Adrenal gland (tissue), 19 donors: ENCODE measurements at places on chromosomes 1 and 21. TPM values are rescaled to one million over a fixed set of nuclear protein-coding genes. Genes with fewer than 3 reads are reported as not detected.

Gene GOLT1A
- polyA plus RNA-seq, result 0.17 TPM

Gene BNIPL
- 0.05 TPM for polyA plus RNA-seq

DNA sequence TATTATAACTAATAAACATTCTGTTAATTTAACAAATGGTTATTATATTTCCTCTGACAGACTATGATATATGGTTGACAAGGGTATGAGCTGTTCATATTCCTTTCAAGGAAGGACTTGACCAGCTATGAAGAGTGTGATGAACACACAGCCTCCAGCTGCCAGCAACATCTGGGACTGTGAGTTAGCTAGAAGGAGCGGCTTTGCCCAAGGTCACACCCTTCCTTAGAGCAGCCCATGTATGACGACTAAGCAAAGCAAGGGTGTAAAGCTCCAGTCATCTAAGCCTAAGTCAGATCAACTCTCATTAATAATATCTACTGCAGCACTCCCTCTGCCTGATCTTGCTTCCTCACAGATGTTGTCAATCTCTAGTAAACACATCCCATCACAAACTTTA lies 355.4 kb downstream of the PLPP3 start:
- H3K36me3 ChIP-seq, result no peaks in the 10 kb centered on the region
- H3K27me3 ChIP-seq, result no peaks in the 10 kb centered on the region
- no peak overlapping the region for H3K4me3 ChIP-seq
- H3K27ac ChIP-seq, result no peak overlapping the region

DNA sequence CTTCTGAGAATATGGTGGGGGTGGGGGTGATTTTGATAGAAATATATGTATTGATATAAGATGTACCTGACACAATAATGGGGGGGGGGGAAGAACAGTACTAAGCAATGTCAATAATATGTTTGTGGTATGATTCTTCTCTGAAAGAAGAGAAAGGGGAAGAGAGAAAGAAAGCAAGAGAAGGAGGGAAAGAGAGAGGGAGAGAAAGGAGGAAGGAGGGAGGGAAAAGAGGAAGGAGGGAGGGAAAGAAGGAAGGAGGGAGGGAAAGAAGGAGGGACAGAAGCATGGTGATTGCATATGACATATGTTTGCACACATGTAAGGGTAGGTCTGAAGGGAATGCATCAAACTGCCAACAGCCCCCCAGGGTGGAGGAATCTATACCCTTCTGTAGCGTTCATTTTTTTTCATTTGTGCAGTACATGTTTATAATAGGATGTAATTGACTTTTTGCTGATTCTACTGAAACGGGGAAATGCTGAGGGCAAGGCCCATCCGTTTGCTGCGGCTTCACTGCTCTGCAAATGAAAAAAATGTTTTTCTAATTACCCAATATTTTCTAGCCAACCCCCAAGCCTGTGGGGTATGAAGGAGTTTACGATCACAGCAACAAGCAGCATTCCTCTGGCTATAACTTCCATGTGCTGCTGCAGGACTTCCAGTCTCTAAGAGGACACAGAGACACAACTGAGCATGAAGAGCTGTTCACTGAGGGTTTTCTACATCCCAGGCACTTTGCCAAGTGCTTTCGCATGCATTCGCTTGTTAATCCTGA lies 119.3 kb upstream of the ZC3H12A start:
- H3K27ac ChIP-seq, result no peak overlapping the region
- no peaks in the 10 kb centered on the region for H3K27me3 ChIP-seq
- H3K4me3 ChIP-seq, result no peak overlapping the region
- no peaks in the 10 kb centered on the region for H3K36me3 ChIP-seq

- H3K27ac ChIP-seq, result no peak overlapping the region
- H3K4me3 ChIP-seq, result no peak overlapping the region
- H3K4me1 ChIP-seq, result peaks cover 6% of the 10 kb centered on the region
Measured at GRCh38 chr1:63622849-63623566, 29.8 kb downstream of the PGM1 start.

DNA sequence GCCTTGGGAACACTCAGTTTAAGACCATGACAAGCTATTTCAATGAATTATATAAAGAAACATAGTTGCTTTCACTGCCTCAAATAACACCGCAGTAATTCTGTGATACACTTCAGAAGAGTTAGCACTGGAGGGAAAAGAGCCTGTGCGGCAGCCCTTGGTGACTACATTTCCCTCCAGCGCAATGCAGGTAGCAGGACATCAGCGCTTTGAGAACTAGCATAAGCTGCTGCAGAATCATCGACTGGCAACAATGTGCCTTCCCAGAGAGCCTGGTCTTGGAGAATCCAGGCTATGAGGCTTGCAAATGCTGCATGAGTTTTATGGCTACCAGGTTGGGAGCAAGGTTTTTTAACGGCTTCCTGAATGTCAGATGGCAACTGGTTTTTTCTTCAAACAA lies 7.5 kb downstream of the NRIP1 start:
- DNase-seq, result no peak
- no peak overlapping the region for H3K4me3 ChIP-seq
- H3K4me1 ChIP-seq, result peaks cover 38% of the 10 kb centered on the region
- no peaks in the 10 kb centered on the region for H3K27me3 ChIP-seq
- no peak overlapping the region for H3K27ac ChIP-seq

GRCh38 chr1:223833948-223834347 lies 11.8 kb downstream of the TP53BP2 start:
- H3K27me3 ChIP-seq, result no peaks in the 10 kb centered on the region
- H3K27ac ChIP-seq, result no peak overlapping the region
- H3K36me3 ChIP-seq, result no peaks in the 10 kb centered on the region

DNA sequence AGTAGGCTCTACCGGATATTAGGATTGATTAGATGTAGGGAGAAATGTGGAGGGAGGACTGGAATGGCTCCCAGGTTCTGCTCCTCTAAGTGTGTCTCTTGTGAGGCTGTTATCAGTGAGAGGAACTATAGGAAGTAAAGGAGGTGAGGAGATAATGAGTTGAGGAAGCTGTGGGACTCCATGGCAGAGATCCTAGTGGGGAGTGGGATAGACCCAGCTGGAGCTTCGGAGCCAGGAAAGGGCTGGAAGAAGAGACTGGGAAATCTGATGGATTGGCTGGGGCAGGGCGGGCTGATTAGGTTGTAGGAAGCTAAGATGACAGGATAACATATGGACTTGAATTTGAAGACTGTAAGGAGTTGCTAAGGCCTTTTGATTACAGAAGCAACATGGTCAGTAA lies 14.8 kb upstream of the BCL9 start:
- H3K27ac ChIP-seq, result no peak overlapping the region
- no peaks in the 10 kb centered on the region for H3K4me1 ChIP-seq
- no peaks in the 10 kb centered on the region for H3K36me3 ChIP-seq
- DNase-seq, result no peak
- H3K27me3 ChIP-seq, result no peaks in the 10 kb centered on the region
- H3K4me3 ChIP-seq, result no peak overlapping the region

DNA sequence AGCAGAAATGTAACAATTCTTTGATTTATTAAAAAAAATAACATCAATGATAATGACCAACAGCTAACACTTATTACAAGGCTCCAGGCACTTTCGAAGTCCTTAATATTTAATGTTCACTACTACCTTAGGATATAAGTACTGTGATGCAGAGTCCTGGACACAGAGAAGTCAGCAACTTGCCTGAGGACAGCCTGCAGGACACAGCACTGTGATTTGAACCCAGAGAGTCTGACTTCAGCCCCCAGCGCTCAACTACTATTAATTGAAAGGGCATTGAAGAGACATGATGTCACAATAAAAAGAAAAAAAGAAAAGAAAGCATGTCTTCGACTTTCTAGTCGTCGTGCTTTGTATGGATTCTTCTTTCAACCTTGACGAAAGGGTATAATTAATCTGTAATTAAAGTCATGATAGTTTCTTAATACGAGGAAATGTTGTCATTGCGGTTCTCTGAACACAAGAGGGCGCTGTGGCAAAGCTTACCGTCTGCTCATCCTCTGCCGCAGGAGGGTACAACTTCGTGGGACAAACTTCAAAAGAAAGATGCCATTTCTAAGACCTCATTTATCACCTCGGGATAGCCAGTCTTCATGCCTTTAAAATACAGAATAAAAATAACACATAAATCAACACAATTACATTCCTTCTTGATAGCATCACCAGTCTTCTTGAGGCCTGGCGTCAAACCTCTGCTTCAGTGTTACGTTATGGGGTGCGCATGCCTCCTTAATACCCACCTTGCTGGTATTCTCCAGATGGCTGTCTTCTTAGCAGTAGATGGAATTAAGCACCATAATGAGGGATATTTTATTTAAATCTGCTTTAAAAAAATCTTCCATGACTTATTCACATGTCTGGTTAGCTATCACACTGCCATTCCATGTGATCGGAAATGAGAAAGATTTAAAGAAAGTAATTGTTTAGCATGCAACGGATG lies 240.1 kb downstream of the DISC1 start:
- no peaks in the 10 kb centered on the region for H3K27me3 ChIP-seq
- no peaks in the 10 kb centered on the region for H3K36me3 ChIP-seq
- DNase-seq, result peak; percentile 54
- no peak overlapping the region for H3K27ac ChIP-seq
- peaks cover 14% of the 10 kb centered on the region for H3K4me1 ChIP-seq

GRCh38 chr1:117611121-117611601 lies 5.3 kb downstream of the TENT5C start:
- no peak overlapping the region for H3K27ac ChIP-seq
- no peak overlapping the region for H3K4me3 ChIP-seq
- peaks cover 15% of the 10 kb centered on the region for H3K4me1 ChIP-seq
- no peaks in the 10 kb centered on the region for H3K36me3 ChIP-seq
- H3K27me3 ChIP-seq, result no peaks in the 10 kb centered on the region

- no peaks in the 10 kb centered on the region for H3K4me1 ChIP-seq
- H3K4me3 ChIP-seq, result no peak overlapping the region
- no peaks in the 10 kb centered on the region for H3K36me3 ChIP-seq
- DNase-seq, result no peak
Measured at GRCh38 chr1:173917635-173918493, 737 bp upstream of the SERPINC1 start.

DNA sequence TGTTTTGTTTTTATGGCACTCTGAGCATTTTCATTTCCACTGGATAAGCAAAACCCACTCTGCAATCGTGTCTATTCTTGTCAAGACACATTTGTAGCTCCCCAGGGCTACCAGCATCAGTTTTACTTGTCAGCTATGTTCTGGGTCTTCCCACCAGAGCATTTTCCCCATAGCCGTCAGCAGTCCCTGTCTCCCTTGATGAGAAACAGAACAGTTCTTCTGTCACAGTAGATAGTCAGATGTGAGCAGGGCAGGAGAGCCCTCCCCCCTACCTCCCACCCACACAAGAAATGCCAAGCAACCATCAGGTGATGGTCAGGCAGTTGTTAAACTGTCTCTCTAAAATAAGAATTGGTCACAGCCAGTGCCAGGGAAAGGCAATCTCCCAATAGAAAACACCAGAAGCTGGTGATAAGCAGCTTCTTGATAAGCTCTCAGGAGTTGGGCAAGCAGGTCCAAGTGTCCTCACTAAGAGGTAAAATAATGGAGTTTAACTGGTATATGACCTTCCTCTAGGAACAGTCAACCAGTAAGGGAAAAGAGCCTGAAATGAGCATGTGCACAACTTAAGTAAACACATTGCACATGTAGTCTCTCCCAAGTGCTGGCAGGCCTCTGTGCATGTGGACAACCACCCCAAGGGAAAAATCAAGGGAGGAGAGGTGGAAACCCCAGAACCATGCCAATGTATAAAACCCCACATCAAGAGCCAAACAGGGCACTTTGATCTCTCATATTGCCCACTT lies 208.2 kb downstream of the S1PR1 start:
- H3K36me3 ChIP-seq, result no peaks in the 10 kb centered on the region
- H3K4me3 ChIP-seq, result no peak overlapping the region
- no peak for DNase-seq

GRCh38 chr1:88357729-88358128 lies 326.3 kb upstream of the PKN2 start:
- H3K36me3 ChIP-seq, result no peaks in the 10 kb centered on the region
- DNase-seq, result no peak
- H3K4me3 ChIP-seq, result no peak overlapping the region
- H3K4me1 ChIP-seq, result no peaks in the 10 kb centered on the region
- H3K27me3 ChIP-seq, result no peaks in the 10 kb centered on the region

- no peaks in the 10 kb centered on the region for H3K4me1 ChIP-seq
- H3K27me3 ChIP-seq, result no peaks in the 10 kb centered on the region
- DNase-seq, result no peak
- no peak overlapping the region for H3K4me3 ChIP-seq
- no peak overlapping the region for H3K27ac ChIP-seq
Measured at GRCh38 chr1:237416924-237417655, 375.1 kb downstream of the RYR2 start.

DNA sequence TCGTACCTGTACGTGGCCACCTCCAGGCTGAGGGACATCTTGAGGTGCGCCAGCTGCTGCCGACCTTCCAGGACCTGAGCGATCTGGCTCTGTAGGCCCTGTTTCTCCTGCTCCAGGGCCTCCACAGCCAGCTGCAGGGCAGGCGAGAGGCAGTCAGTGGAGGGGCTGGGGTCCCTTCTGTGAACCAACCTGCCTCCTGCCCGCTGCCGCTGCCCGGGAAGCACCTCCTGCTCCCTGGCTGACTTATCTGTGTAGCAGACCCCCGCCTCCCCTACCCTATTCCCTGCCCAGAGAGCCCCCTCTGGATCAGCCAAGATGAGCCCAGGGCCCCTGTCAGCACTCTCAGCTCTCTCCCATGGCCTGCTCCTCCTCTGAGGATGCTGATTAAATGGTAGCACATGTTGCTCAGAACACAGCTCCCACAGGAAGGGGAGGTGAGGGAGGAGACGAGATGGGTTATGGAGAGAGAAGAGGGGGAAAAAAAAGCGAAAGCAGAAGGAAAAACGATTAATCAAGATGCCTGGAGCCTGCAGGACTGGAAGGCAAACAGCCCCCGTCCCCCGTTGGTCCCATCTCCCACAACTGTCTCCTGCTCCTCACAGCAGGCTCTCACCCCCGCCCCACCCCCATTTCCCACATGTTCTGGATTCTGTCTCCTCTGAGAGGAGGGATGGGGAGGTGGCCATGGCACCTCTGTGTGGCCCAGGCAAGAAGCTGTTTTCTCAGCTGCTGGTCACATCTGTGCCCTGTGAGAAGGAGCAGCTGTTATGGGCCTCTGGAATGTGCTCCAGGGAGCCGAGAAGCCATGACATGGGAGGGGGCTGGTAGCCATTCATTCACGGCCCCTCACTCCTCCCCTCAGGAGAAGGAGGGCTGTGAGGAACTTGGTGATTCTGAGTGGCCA lies 1.7 kb downstream of the NES start:
- peaks cover 14% of the 10 kb centered on the region for H3K4me1 ChIP-seq
- H3K36me3 ChIP-seq, result no peaks in the 10 kb centered on the region
- DNase-seq, result no peak
- no peak overlapping the region for H3K27ac ChIP-seq
